RPMI7951 (cell line): ENCODE measurements at places on chromosomes 12 and 14. TPM values are rescaled to one million over a fixed set of nuclear protein-coding genes. Genes with fewer than 3 reads are reported as not detected.

GPR65 gene
- under 0.01 and 0.24 TPM in 2 replicates for total RNA-seq

NANOG gene
- not detected in 2 replicates for total RNA-seq

PLEKHG7 gene
- not detected in 2 replicates for total RNA-seq

SYT1 gene
- total RNA-seq = 3.5 and 5.9 TPM in 2 replicates

DNA sequence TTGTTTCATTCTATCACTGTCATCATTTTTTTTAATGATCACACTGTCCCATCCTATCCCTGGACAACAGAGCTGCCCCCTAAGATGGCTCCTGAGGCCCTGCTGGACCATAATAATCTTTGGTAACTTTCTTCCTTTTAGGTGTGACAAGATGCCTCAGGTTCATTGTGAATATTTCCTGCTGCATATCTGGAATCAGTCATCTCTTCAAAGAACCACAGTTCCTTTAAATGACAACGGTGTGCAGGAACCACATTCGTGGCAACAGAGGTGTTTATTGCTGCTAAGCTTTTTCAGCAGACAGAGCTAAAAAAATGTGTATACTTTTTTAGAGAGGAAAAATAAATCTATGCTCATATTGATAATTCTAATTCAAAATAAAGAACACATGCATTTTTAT, 312.9 kb downstream of the MED13L start:
- DNase-seq = no peak

- DNase-seq = peak; percentile 73
These were observed 4.5 kb downstream of the DHRS2 start for GRCh38 chr14:23640524-23641141.

- peak; percentile 76 for DNase-seq
These were observed 2.8 kb upstream of the SMUG1 start for GRCh38 chr12:54191550-54192022.

GRCh38 chr12:124901003-124901402, 13.4 kb downstream of the UBC start:
- peak; percentile 46 for DNase-seq

GRCh38 chr12:6226679-6227051, 26.5 kb downstream of the CD9 start:
- no peak for DNase-seq

DNA sequence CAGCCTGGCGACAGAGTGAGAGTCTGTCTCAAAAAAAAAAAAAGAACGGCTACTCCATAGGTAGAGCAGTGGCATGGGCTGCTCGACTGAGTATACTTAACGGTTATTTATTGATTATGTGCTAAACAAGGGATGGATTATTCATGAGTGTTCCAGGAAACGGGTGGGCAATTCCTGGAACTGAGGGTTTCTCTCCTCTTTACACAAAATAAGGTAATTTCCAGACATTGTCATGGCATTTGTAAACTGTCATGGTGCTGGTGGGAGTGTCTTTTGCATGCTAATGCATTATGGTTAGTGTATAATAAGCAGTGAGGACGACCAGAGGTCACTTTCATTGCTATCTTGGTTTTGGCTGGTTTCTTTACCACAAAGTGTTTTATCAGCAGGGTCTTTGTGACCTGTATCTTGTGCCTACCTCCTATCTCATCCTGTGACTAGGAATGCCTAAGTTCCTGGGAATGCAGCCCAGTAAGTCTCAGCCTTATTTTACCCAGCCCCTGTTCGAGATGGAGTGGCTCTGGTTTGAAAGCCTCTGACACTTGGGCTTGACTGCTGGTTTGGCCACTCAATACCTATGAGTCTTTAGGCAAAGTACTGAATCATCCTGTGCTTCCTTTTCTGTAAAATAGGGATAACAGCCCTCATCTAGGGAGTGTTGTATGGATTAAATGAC, 3.2 kb downstream of the DGLUCY start:
- no peak for DNase-seq

DNA sequence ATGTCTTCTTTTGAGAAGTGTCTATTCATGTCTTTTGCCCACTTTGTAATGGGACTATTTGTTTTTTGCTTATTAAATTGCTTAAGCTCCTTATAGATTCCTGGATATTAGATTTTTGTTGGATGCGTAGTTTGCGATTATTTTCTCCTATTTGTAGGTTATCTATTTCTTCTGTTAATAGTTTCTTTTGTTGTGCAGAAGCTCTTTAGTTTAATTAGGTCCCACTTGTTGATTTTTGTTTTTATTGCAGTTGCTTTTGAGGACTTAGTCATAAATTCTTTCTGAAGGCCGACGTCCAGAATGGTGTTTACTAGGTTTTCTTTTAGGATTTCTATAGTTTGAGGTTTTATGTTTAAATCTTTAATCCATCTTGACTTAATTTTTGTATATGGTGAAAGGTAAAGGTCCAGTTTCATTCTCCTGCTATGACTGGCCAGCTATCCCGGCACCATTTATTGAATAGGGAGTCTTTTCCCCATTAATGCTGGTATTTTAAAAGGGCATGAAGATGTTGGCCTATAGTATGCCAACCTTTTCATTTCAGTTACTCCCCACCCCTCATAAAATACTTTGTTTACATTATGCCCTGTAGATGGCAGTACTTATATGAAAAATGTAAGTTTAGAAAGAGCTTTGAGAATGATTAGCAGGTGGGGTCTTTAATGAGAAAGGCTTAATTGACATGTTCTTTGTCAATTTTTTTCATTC, 62.9 kb upstream of the PSMA6 start:
- peak; percentile 10 for DNase-seq

DNA sequence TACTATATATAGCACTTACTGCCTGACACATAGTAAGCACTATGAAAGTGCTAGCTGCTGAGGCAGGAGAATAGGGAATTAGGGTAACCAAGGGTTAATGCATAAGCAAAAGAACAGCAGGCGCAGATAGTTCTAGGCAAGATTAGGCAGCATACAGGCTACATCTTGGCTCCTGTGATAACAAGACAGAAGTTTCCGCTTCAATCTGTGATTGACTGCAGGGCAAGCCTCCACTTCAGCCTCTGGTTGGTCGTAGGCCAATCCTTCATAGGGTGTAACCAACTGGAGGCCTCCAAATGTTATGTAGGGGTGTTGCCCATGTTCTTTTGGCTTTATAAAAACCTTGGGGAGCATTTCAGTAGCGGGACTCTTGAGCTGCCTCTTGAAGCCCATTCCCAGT, 46.9 kb downstream of the KLHL28 start:
- DNase-seq = peak; percentile 9

GRCh38 chr14:31949709-31950108, 127.4 kb upstream of the ARHGAP5 start:
- DNase-seq = no peak

DNA sequence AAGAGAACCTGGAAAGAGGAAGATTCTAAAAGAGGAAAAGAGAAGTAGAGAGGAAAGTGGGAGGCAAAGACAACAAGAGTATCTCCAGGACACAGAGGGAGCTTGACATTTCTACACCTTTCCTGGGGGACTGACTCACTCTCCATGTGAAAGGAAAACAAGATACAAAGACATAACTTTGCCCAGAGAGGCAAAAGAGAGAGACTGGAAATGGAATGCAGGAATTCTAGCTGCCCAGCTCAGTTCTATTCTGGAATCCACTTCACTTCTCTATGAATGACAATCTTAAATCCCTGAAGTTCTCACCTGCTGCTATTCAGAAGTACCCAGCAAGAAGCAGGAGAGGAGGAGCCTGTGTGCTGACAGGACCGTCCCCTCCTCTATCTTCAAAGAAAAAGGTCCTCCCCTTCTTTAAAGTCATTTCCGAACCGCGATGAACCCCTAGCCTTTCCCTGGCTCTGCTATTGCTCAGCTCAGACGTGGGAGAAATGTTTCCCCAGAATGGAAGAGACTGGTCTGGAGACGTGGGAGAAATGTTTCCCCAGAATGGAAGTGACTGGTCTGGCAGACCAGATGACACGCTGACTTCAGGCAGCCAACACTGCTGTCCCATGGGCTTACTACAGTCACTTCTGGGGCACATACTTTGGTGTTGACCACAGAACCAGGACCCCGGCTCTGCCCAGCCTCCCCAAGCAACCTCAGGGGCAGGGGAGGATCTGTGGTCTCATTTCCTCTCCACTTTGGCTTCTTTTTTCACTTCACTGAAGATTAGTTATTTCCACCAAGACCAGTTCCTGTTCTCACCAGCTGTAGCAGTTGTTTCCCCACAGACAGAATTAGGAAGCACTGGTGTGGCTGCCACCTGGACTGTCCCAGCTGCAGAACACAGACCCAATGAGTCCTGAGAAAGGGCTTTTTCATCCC, 8.3 kb downstream of the FMNL3 start:
- peak; percentile 92 for DNase-seq

DNA sequence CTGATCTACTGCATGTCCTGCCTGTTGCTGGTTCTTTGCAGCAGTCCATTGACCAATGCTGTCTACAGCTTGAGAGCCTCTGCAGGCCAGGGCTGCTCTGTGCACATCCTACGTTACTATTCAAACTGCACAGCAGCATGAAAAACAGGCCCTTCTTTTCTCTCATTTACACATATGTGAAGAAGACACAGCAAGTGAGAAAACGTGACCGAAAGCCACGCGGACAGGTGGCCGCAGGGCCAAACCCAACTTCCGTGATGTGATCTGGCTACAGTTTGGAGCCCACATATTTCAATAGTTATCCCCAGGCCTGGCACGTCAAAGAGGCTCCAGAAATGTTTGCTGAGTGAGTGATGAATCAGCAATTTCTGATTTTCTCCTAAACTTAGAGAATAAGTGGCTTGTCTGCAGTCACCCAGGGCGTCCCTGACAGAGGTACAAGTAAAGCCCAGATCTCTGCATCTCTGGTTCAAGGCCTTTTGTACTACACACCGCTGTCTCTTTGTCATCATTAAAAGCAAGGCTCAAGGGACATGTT, 17.9 kb upstream of the TCL1B start:
- DNase-seq = no peak
